ENCODE measurements at places on chromosomes 5 and 9. TPM values are rescaled to one million over a fixed set of nuclear protein-coding genes. Genes with fewer than 3 reads are reported as not detected.

DNA sequence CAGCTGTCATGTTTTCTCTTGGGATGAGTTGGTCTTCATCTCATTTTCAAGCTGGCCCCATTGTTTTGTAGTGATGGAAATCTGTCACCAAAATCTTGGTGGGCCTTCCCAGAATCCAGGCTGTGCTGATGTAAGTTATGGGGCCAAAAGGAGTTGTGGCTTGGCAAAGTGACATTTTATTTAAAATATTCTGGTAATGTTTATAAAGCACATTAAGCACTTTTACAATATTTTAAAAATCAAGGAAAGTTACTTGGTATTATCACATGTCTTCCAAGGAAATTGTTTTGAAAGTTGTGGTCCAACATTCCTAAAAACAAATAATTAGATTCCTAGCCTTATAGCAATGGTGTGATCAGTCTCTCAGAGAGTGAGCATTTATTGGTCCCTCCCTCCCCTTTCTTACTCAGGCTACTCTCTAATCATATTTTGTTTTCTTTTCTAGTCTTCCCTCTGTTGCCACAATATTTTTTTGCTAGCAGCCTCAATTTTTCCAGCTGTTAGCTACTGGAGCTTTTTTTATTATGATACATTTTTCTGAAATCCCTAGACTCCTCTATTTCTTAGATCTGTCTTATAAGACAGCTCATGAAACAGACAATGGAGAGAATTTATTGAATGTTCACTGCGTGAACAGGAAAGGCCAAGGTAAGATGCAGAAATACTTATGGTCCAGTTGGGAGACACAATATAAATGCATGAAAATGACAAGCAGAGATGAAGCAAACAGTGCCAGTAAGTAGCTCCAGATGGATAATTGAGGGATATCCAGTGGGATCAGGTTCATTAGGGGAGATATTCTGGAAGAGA lies 408.1 kb upstream of the ZNF608 start:
- DNase-seq: no peak

DNA sequence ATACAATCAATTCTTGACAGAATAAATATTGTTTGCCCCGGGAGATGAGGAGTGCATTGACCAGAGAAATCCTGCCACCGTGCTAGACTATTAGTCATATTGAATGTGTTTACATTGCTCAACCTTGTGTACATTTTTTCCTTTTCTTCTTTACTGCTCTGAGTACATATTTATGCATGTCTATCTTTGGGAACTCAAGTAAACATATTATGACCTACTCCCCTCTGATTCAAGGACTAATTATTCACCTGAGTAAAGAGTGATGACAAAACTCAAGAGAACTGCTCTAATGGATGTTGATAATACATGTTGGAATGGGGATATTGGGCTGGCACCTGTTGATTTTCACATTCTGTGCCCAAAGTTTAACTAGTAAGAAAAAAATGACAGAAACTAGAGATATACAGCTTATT lies 3.9 kb upstream of the SPINK1 start:
- DNase-seq: no peak

- peak; percentile 59 for DNase-seq
These were observed 24.3 kb upstream of the AFF4 start for GRCh38 chr5:132987531-132988408.

- no peak for DNase-seq
These were observed 66.8 kb upstream of the NEURL1B start for GRCh38 chr5:172573986-172574870.

The CKMT2 gene
- total RNA-seq: 26.3 TPM

The SLC6A18 gene
- total RNA-seq: not detected

The CCDC112 gene
- 5.8 TPM for total RNA-seq

The TSLP gene
- total RNA-seq: 2.2 TPM

The ANKRD31 gene
- total RNA-seq: 0.19 TPM

The GRM6 gene
- total RNA-seq: not detected

The ENHO gene
- 0.74 TPM for total RNA-seq

All from posterior vena cava (tissue), 2 donors.